ENCODE measurements at places on chromosomes 4 and X.

GRCh38 chrX:124242131-124242530 lies 90.3 kb upstream of the TEX13D start:
- no peak for DNase-seq

DNA sequence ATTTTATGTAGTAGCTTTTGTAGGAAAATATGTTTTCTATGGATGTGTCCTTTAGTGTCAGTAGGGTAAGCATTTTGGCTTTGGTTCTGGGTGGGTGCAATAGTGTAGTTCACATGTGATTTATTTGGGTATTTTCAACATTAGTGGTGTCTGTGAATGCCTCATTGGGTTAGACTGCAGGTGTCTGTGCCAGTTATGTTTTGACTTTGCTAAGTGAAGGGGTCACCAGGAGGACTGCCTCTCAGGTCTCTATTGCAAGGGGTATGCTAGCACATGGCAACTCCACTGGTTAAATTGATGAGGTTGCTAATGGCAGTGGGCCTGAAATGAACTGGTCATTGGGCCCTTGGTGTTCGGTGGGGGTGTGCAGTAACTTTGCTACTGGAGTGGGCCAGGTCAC lies 467.1 kb downstream of the NAF1 start:
- DNase-seq, result no peak

- no peak for DNase-seq
These were observed 672.2 kb downstream of the TRAM1L1 start for GRCh38 chr4:116413222-116413621.

DNA sequence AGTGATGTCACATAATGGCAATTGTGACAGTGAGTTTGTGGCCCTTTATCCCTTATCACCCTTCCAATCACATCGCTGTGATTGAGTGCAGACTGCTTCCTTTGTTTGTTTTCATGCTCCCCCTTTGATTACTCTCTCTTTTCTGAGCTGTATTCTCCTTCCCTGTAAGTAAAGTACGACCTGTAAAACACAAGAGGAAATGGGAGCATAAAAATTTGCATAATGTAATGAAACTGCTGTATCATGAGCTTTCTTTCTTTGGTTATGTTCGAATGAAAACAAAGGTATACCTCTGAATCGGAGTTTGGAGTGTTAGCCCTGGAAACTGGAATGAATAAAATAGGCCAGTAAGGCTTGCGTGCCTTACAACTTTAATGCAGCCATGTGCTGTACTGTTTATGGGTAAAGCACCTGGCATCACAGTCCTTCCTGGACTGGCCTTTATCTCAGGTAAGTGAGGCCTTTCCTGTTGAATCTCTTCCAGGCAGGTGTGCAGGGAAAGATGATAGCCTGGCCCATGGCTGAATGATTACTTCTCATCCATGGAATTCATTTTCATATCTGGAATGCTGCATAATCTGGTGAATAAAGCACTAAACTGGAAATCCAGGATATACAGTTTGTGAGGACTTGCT lies 26.6 kb upstream of the HS3ST1 start:
- DNase-seq, result no peak

DNA sequence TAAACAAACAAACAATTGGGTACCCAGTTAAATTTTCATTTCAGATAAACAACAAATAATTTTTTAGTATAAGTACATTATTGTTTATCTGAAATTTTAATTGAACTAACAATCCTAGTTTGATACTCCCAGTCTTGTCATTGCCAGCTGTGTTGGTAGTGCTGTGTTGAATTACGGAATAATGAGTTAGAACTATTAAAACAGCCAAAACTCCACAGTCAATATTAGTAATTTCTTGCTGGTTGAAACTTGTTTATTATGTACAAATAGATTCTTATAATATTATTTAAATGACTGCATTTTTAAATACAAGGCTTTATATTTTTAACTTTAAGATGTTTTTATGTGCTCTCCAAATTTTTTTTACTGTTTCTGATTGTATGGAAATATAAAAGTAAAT lies 2.9 kb downstream of the CXCL8 start:
- no peak for DNase-seq

DNA sequence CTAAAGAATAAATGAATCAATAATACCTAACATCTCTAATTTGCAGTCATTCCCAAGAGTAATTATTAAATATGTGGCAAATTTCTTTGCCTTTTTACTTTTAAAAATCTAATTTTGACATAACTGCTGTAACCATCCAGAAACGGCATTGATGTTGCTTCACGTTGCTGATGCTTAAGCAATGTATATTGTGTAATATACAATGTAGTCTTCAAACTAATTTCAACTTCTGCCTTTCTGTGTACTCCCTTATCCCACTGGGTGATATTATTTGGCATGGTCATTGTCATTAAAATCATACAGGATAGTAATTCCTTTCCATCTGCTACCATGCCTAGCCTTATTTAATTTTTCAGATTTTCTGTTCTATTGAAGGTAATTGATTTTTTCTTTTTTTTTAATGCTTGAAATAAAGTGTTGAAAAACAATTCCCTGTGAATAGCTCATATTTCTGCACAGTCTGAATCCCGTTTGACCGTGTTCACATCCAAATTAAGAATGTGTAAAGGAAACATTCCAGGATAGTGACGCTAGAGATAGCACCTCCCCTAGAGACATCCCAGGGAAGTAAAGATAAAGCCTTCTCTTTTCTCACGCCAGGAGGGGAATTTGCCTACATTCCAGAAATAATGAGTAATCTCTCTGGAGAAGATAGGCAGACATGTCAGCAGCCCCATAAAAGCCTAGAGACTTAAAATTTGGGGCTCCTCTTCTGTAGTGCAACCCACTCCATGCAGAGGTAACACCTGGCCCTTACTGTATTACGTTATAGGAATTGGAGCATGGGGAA lies 8.6 kb downstream of the FAM200B start:
- no peak for DNase-seq

GRCh38 chr4:101104312-101105052 lies 242.8 kb downstream of the PPP3CA start:
- no peak for DNase-seq

DNA sequence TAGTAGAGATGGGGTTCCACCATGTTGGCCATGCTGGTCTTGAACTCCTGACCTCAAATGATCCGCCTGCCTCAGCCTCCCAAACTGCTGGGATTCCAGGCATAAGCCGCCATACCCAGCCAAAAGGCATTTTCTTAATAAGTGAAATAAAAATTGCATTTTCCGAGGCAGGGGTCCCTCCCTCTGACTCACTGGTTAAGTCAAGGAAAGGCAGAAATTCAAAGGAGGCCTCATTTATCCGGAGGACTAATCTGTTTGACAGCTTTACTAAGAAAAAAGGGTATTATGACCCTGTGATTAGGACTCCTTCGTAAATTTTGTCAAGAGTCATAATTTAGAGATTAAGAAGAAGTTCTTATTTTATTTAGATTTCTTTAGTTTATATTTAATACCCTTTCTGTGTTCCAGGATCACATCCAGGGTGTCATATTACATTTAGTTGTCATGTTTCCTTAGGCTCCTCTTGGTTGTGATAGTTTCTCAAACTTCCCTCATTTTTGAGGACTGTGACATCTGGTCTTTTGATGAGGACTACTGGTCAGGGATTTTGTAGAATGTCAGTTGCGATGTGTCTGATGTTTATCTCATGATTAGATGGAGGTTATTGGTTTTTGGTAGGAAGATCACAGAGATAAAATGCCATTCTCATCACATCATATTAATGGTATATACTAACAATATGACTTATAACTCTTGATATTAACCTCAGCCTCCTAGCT lies 753.7 kb upstream of the AMOT start:
- DNase-seq, result no peak

DNA sequence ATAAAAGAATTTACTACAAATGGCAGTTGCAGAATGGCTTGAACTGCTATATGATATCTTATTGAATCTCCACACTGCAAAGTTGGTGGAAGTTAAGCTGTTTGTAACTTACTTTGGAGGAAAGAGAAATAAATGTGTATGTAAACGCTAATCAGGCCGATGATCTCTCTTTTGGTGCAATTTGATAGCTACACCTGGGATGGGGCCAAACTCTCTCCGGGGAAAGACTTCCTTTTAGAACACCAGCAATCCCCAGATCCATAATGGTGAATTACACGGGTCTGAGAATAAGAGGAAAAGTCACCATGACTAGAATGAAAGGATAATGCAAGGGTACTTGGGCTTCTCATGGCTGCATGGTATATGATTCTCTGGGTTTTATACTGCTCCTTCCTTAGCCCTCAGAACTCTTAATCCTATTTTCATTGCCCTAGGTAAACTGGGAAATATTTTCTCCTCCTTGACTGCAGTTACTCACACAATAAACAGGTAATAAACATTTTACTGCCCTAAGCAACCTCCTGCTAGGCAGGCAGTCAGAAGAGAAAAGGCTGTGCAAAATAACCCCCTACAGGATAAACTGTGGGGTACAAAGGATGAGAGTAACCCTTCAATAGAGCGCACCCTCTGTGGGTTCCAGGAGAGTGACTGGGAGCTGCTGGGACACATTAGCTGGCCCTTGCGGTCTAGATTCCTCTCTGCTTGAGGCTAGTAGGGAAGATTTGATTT lies 109.3 kb downstream of the MGST2 start:
- no peak for DNase-seq
